ENCODE measurements at places on chromosomes 16 and 17.
A peak's percentile ranks its signal among the peaks of the same experiment; 100 is the strongest.

GRCh38 chr17:50194140-50194933 lies 7.1 kb downstream of the COL1A1 start:
- no peak for DNase-seq

DNA sequence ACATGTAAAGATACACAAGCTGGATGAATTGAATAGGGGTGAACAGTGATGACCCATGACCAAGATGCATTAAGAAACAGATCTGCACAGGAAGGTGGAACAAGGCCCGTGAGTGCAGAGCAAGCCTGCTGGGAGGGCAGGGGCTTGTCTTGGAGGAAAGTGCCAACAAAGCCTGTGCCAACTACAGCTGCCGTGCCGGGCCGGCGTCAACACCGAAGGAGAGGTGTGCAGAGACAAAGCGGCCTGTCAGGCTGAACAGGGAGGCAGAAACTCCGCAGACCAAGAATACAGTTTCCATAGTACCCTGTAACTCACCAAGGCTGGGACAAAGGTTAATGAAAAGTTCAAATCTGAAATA lies 46.7 kb downstream of the ANKRD11 start:
- no peak for DNase-seq

- DNase-seq = no peak
Measured at GRCh38 chr17:72205357-72205756, 84.5 kb downstream of the SOX9 start.

DNA sequence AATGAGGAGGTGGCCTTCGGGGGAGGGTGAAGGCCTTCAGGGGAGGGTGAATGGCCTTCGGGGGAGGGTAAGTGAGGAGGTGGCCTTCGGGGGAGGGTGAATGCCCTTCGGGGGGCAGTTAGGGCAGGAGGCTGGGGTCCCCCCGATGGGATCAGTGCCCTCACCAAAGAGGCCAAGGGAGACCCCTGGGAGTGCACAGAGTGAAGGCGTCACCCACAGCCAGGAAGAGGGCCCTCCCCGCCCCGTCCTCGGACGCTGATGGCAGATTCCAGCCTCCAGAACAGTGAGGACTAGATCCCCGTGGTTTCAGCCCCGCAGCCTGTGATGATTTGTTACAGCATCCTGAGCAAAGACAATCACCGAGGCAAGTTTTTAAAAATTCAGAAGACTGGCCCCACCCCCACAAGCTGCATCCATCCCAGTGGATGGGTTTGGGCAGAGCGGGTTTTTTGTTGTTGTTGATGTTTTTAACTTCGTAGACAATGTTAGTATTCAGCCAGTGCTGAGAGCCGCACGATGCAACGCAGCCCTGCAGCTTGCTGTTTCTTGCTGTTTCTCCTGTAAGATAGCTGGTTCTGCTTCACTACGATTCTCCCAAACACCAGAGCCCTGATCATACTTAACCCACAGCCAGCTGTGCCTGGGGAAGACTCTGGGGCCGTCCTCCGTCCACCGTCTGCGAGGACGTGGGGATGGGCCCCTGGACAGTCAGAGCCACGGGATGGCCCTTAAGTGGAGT lies 40.7 kb upstream of the CBFA2T3 start:
- DNase-seq = no peak

DNA sequence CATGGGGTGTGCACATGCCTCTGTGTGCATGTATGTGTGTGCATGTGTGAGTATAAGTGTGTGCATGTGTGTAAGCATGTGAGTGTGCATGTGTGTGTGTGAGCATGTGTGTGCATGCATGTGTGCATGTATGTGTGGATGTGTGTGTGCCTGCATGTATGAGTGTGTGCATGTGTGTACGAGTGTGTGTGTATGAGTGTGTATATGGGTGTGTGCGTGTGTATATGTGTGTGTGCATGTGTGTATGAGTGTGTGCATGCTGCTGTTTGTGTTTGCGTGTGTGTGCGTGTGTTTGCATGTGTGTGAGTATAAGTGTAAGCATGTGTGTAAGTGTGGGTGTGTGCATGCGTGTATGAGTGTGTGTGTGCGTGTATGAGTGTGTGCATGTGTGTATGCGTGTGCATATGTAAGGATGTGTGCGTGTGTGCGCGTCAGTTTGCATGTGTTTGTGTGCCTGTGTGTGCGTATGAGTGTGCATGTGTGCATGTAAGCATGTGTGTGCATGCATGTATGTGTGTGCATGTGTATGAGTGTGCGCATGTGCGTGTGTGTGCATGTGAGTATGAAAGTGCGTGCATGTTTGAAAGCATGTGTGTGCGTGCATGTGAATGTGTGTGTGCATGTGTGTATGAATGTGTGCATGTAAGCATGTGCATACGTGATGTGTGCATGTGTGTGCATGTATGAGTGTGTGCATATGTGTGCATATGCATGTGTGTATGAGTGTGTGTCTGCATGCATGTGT lies 8.6 kb downstream of the TPSD1 start:
- no peak for DNase-seq

DNA sequence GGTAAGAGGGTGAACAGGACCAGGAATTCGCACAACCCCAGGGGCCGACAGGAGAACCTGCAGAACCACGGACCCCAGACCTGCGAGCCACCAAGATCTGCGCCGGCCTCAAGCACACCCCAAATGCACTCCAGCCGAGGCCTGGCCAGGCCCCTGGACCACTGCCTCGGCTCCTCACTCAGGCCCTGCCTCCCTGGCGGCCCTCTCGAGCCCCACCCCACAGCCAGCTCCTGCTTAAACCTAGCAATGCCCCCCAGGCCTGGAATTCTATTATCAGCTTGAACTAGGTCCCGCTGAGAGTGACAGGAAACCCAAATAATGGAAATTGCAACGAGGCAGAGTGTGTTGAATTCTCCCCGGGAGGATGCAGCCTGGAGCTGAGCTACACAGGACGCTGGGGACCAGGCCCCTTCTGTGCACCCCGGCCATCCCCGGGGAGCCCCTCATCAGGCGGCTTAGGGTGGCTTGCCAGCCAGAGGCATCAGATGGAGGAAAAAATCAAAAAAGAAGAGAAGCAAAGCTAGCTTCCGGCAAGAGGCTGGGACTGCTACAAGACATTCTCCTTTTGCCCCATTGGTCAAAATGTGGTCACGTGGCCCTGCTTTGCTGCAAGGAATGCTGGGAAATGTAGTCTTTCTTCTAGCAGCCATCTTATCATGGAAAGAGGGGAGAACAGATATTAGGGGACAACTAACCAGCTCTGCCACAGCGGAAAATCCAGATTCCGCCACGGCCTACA lies 2.4 kb upstream of the ENPP7 start:
- peak; percentile 64 for DNase-seq

GRCh38 chr17:50920891-50921586 lies 54.9 kb upstream of the TOB1 start:
- DNase-seq = no peak

DNA sequence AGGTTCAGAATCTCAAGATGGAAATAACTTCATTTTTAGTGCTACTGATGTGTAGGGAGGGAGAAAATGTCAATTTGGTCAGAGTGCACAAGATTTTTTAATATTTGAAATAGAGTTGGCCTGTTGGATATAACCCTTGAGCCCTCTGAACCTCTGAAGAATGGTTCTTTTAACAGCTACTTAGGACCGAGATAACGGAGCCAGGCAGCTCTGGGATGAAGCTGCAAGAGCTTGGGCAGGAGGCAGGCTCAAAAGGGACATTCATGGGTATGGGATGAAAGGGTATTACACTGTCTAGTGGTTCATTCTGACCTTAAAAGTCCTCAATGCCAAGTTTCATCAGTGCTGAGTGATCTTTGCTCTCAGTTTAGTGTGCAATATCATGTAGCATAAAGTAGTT lies 111.4 kb upstream of the CPHXL start:
- DNase-seq = no peak

DNA sequence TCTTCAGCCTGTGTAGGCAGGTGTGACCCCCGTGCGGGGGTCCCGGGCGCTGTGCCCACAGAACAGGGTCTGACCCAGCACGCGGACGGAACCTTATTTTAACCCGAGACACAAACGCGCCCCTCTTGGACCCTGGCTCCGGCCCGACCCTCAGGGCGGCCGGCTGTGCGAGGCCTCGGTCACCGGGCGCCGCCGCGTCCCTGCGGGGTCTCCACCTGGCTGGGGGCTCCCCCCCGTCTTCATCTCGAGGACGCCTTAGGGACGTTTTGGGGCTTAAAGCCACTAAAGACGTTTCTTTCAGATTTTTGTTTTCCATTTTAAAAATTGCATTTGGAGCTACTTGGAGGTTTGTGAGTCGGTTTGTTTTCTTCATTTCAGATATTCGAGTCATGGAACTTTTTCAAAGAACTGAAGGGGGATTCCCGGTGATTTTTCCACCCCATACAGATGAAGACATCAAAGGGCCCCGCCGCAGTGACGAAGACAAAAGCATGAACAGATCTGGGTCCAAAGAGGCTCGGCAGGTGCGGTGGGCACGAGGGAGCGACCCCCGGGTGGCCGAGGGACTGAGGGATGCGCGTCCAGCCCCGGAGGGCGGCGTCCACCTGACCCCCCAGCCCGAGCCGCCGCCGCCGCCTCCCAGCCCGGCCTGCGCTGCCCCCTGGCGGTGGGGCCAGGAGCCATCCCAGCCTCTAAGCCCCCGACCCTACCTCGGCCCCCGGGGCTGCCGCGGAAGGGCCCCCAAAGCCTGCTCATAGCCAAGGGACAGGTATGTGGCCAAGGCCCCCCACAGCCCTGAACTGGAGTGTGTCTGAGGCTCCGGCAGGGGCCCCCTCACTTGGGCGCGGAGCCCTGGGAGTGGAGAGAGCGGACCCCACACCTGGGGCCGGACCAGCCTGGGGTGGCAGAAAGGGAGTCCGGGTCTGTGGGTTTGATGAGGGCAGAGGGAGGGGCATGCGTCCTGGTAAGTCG lies 3.8 kb upstream of the CD7 start:
- peak; percentile 57 for DNase-seq

DNA sequence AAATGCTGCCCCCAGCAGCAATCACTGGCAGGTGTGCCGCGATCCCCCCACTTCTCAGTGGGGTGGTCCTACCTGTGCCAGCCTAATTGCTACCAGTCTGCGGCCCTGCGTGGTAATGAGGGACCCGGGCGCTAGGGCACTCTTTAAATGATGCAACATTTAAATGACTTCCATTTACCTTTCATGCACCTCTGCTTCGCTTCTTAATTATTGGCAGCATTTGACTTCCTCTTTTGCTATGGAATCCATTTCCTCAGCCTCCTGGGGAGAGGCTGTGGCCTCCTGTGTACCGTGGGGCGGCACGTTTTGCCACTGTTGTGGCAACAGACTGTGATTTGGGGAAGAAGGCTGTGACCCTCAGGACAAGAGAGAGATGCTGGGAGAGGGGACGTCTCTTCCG lies 86.1 kb downstream of the RPA1 start:
- DNase-seq = no peak

DNA sequence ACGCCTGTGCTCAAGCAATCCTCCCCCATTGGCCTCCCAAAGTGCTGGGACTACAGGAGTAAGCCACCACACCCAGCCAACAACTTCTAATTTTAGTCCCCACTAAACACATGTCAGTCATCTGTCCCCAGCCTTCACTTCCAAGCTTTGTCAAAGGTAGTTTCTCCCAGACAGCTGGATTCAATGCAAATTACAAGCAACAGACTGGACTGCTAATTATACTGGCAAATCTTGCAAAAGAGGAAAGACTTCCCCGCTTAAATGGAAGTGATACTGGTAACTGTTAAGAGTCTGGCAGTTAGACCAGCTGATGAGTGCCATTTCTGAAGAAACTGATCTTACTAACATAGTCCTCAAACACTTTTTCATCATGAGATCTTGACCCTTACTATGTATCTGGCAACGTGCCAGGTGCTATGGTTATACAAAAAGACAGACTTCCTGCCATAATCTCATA lies 8.2 kb upstream of the GGA2 start:
- no peak for DNase-seq

GRCh38 chr17:9934331-9934730 lies 29.3 kb upstream of the RCVRN start:
- no peak for DNase-seq

- DNase-seq = no peak
Measured at GRCh38 chr16:15785386-15786059, 71.3 kb downstream of the MYH11 start.

- no peak for DNase-seq
Measured at GRCh38 chr17:33079201-33079600, 87.6 kb downstream of the SPACA3 start.

DNA sequence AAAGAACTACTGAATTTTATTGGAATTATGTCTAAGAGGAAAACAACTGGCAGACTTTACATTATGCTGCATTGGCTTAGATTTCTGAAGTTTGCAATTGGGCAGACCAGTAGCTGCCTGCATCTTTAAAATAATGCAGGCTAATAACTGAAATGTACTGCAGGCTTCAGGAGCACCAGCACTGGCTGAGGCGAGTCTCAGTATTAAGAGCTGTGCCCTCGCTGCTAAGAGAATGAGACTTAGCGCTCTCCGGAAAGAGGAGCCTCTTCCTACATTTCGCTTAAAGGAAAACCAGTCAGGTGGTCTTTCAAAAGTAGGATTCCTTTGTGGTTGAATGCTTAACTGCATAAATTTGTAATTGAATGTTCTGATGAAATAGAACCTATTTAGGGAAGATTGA lies 885 bp downstream of the CNTNAP4 start:
- DNase-seq = no peak

GRCh38 chr16:17529982-17530760 lies 59.4 kb upstream of the XYLT1 start:
- no peak for DNase-seq

GRCh38 chr17:77124192-77124889 lies 16.4 kb upstream of the SEC14L1 start:
- DNase-seq = no peak

DNA sequence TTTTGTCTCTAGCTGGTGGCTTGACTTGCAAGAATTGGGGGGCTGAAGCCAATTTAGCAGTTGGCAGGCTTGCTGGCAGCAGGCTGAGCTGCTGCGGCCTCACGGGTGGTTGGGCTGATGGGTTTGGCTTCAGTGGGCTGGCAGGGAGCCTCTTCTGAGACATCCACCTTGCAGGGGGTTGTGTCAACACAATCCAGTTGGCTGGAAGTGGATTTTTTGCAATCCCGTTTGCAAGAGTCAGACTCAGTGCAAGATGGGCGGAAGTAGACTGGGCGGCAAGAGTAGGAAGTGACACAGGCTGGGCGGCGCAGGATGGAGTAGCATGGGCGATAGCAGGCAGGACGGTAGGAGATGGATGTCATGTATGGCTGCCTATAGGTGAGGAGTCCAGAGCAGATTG lies 1.5 kb downstream of the KRTAP16-1 start:
- no peak for DNase-seq

DNA sequence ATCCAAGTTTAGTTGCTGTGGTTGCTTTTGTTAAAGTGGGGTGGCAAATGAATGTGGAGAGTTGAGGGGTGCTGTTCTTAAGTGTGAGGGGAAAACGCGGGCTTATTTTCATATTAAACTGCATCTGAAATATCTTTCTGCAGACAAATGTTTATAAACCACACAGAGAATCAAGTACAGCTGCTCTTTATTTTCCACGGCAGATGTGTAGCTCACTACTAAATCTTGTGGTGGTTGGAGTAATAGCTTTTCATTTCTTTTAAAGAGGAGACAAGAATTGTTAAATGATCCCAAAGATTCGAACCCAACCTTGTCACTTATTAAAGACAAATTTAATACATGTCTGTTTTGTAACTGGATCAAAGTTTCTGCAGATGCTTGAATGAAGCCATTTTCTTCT lies 2.1 kb downstream of the CLTC start:
- no peak for DNase-seq
